ENCODE measurements at places on chromosomes 6 and 20.

DNA sequence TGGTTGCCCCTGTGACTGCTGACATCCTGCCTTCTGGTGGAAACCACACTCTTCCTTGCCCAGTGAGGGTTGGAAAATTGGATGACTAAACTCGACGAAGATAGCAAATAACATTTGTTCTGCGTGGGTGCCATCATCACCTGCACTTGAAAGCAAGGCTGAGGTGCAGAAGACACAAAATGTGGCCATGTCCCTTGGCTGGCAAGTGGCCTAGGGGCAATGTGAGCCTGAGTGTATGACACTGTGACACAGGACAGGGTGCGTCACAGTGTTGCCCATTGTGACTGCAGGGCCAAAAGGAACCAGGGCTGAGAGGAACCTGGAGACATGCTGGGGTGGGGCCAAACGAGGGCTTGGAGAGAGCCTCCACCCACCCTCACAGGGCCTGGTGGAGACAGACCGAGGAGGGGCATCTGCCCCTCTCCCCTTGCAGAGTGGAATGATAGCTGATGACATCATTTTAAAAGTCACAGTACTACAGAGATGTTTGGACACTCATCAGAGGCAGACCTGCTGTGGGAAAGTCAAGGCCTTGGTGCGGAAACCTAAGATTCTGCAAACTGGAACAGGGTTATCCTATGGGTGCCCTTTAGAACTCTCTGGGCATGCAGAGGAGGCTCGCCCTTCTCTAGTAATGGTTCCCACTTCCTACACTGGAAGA lies 12.8 kb upstream of the HLA-F start:
- no peak for DNase-seq

DNA sequence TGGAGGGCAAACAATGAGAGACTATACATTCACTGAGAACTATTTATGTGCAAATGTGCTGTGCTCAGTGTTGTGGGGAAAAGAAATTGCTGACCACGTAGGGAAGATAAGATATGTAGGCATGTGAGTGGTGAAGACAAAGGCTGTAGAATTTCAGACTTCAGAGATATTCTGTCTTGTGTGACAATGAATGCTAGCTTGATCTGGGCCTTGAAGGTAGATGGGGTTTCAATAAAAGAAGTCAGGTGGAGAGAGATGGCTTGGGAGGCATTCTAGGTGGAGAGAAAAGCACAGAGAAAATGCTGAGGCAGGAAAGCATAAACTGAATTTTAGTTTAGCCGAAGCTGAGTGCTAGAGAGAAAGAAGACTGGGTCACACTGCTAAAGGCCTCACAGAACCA lies 56.8 kb upstream of the EEF1A1 start:
- peak; percentile 42 for DNase-seq

DNA sequence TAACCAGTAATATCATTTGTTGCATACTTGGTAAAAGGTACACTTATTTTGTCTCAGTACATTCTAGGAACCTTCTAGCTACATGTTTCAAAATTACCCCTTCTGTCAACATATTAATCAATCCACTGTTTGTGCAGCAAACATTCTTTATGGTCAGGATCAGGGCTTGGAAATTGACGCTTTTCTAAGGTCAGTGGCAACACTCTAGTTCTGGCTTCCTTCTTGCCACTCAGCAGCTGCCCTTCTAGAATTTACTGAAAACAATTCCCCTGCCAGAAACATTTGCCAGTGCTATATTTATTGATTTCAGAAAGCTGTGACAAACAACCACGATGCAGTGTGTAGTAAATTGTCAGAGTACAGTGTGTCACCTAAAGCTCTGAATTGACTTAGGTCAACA lies 84.7 kb upstream of the FBXL4 start:
- DNase-seq = no peak

DNA sequence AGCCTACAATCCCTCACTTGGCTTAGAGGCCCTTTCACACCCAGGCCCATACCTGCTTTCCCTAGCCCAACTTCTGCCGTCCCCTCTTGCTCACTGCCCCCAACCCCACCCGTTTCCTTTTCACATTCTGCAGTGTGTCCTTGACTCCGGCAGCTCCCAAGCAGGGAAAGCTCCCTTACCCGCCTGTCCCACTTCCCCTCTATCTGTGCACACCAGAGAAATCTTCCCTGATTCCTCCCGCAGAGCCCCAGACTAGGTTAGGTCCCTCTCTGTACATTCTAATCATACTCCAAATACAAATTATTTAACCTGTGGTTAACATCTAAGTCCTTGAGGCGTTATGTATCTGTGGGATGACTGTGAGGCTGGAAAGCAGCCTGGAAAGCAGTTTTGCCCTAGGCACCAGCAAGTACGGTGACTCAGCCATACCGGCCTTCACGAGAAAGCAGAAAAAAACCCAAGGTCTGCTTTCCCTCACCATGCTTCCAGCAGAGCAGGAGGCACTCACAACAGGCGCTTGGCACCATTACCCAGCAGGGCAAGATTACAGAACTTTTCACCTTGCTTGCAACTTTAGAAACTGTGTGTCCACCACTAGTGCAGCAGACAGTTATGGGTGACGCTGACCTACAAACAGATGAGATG lies 22.3 kb downstream of the ELOVL5 start:
- peak; percentile 48 for DNase-seq

DNA sequence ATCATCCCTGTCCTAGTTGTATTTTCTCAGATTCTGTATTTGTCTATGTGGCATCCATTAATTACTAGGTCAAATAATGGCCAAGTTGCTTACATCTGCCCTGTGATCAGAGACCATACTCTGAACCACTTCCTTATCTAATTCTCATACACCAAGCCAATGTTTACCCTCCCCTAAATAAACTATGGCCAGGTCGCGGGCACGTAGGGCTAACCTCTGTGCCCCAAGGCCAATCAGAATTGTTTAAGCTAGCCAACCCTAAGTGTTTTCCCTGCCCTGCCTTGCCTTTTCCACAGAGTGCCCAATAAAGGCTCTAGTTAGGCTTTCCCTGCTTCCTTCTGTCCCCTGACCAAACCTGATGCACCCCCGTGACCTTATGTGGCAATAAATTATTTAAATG lies 2.8 kb upstream of the CALHM4 start:
- DNase-seq = no peak
